ENCODE measurements at places on chromosomes 13 and 19. TPM values are rescaled to one million over a fixed set of nuclear protein-coding genes. Genes with fewer than 3 reads are reported as not detected.

DNA sequence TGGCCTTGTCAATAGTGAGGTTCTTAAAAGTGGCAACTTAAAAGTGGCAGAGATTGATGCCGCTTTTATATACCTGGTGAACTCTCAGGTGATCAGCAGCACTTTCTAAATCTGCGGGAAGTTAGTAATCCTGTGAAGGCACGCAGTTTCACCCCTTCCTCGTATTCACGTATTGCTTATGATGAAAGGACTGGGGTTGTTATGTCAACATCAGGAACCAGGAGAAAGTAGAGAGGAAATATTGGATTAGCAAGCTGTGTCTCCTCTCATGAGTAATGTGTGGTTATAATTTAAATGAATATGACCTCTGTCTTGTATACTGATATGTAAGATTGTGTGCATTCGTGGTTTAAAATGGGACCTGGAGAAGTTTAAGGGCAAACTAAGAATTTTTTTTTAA, 544.6 kb downstream of the SLITRK6 start:
- H3K36me3 ChIP-seq: no peaks in the 10 kb centered on the region
- H3K4me3 ChIP-seq: no peak overlapping the region
- no peaks in the 10 kb centered on the region for H3K27me3 ChIP-seq
- DNase-seq: no peak
- no peak overlapping the region for H3K27ac ChIP-seq

DNA sequence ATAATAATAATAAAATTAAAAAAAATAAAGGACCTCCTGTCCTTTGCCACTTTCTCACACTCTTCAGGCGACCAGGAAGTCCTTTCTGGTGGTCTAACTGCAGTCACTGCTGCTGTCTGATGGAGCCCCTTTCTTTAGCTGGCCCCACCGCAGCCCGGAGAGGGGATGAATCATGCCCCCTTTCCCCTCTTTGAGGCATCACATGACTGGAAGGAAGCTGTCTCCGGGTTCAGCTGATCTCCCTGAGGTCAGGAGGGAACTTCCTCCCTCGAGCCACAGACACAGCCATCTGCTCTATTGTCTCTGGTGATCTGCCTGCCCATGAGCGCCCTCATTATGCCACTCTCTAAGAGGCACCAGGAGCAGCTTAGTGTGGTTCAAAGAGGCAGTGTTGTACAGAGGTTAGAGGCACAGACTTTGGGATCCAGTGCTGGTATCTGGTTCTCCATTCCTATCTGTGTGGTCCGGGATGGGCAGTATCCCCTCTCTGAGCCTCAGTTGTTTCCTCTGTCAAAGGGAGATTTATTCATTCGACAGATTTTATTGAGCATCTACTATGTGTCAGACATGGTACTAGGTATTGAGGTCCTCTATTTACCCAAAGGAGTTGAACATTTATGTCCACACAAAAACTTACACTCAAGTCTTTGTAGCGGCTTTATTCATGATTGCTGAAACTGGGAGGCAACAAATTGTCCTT, 30.0 kb downstream of the VAV1 start:
- no peak for DNase-seq
- H3K36me3 ChIP-seq: no peaks in the 10 kb centered on the region
- no peaks in the 10 kb centered on the region for H3K27me3 ChIP-seq

- H3K4me3 ChIP-seq: no peak overlapping the region
- no peak for DNase-seq
- H3K36me3 ChIP-seq: no peaks in the 10 kb centered on the region
- H3K4me1 ChIP-seq: peaks cover 26% of the 10 kb centered on the region
- H3K27me3 ChIP-seq: no peaks in the 10 kb centered on the region
Observed at GRCh38 chr13:79490824-79491223, 9.9 kb downstream of the NDFIP2 start.

KLK14 gene
- 0.31 TPM for total RNA-seq

- H3K4me3 ChIP-seq: no peak overlapping the region
- no peak overlapping the region for H3K27ac ChIP-seq
- no peaks in the 10 kb centered on the region for H3K4me1 ChIP-seq
- no peaks in the 10 kb centered on the region for H3K36me3 ChIP-seq
Observed at GRCh38 chr19:47411101-47411500, 8.2 kb downstream of the MEIS3 start.

- no peak overlapping the region for H3K4me3 ChIP-seq
- peaks cover 5% of the 10 kb centered on the region for H3K36me3 ChIP-seq
- H3K27me3 ChIP-seq: no peaks in the 10 kb centered on the region
- DNase-seq: peak; percentile 20
- H3K27ac ChIP-seq: no peak overlapping the region
Observed at GRCh38 chr19:11191273-11191755, 6.0 kb downstream of the KANK2 start.

GRCh38 chr19:7602240-7602934, 6.7 kb downstream of the CAMSAP3 start:
- H3K27me3 ChIP-seq: no peaks in the 10 kb centered on the region
- DNase-seq: no peak
- H3K36me3 ChIP-seq: no peaks in the 10 kb centered on the region
- H3K27ac ChIP-seq: no peak overlapping the region
- no peak overlapping the region for H3K4me3 ChIP-seq

DNA sequence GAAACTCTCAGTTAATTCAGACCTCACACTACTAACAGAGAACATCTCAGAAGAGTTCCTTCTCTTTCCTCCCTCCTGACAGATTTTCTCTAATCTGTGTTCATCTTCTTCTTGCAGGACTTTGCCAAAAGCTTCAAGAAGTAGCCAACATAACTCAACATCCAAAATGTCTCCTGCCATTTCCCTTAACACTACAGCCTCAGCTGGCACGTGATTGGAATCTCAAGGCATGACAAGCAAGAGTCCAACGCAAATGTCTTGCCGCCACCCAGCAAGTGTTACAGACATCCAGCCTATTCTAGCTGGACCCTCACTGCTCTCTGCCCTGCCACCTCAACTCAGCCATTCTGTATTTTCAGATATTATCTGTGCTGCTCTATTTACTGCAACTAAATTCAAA, 135.1 kb downstream of the DNAJC15 start:
- H3K27ac ChIP-seq: no peak overlapping the region
- no peaks in the 10 kb centered on the region for H3K27me3 ChIP-seq
- DNase-seq: no peak
- no peaks in the 10 kb centered on the region for H3K36me3 ChIP-seq
- peaks cover 15% of the 10 kb centered on the region for H3K4me1 ChIP-seq

DNA sequence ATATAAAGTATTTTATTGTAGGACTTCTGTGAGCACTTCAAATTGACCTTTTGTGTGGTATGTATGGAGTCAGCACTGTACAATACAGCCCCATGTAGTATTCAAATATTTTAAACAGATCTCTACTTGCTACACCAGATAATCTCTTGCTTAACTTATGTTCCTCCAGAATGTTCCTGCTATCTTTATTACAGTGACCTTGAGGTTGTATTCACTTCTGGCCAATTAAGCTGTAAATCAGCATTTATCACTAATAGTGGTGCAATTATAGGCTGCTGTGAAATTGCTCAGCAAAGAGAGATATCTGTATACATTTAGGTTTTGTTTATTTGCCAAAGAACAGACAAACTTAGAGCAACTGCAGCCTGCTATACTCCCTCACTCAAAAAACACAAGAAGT, 1218.6 kb downstream of the PCDH17 start:
- no peaks in the 10 kb centered on the region for H3K27me3 ChIP-seq
- DNase-seq: no peak
- peaks cover under 1% of the 10 kb centered on the region for H3K4me1 ChIP-seq

AMER2 gene
- 0.02 TPM for total RNA-seq

SIGLEC8 gene
- not detected for total RNA-seq

KLF5 gene
- total RNA-seq: 21.4 TPM

Measured in astrocyte (in vitro differentiated cells and primary cell).